Endothelial cell (in vitro differentiated cells): ENCODE measurements at places on chromosomes 3 and 15.
A peak's percentile ranks its signal among the peaks of the same experiment; 100 is the strongest.

- DNase-seq: peak; percentile 74
Measured at GRCh38 chr3:193780810-193781478, 187.9 kb downstream of the OPA1 start.

GRCh38 chr3:195522254-195523023, 20.7 kb downstream of the PPP1R2 start:
- peak; percentile 13 for DNase-seq

- DNase-seq: no peak
Measured at GRCh38 chr3:70359711-70360110, 47.3 kb upstream of the MDFIC2 start.

GRCh38 chr3:42666022-42666421, 12.5 kb downstream of the ZBTB47 start:
- DNase-seq: no peak

DNA sequence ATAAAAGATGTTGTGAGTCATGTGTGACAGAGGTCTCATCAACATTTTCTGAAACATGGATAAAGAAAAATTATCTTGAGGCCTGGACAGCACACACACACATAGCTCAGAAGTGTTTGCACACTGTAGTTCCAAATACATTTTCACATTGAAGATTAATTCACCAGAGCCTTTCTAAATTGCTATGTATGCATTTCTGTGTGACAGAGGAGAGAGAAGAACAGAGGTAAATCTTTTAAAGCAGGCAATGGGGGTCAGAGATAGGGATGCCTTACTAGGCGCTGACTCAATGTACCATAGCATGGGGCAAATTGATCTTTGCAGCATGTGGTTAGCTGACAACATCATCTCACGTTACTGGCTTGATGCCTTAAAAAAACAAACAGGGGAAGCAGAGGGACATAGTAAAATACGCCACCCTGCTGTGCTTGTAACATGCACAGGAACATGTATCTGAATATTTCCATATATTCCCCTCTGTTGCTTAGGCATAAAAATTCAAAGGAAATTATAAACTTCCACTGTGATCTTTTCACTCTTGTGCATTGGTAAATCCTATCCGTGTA, 7.7 kb downstream of the POU1F1 start:
- no peak for DNase-seq

DNA sequence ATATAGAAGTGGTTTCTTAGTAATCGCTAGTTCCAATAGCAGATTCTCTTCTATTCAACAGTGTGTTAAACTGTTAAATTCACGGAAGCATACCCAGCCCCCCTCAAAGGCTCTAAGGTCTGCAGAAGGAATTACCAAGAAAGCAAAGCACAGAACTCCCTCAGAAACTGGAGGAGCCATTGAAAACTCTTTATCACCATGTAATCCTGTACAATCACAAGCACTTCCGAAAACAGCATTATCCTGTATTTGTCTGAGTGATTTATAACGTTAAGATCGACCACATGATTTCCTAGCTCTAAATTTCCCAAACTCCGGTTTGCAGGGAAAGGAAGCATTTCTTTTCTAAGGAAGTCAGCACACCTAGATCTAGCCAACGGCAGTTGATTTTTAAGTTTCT, 20.0 kb downstream of the MYO1E start:
- DNase-seq: no peak

DNA sequence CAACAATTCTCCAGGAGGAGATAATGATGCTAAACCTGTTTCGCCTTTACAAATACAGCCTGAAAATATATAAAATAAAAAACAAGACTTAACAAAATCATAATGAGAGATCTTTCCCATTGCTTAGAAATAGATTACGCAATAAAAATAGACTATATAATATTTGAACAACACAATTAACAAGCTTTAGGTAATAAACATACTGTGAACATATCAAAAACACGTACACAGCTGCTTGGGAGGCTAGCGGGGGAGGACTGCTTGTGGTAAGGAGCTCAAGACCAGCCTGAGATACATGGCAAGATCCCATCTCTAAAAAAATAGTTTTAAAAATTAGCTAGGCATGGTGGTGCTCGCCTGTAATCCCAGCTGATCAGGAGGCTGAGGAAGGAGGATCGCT, 8.7 kb downstream of the NSMCE3 start:
- DNase-seq: no peak

- no peak for DNase-seq
Measured at GRCh38 chr3:196049653-196050052, 32.2 kb downstream of the TFRC start.

GRCh38 chr3:134992180-134992579, 197.1 kb downstream of the EPHB1 start:
- no peak for DNase-seq

DNA sequence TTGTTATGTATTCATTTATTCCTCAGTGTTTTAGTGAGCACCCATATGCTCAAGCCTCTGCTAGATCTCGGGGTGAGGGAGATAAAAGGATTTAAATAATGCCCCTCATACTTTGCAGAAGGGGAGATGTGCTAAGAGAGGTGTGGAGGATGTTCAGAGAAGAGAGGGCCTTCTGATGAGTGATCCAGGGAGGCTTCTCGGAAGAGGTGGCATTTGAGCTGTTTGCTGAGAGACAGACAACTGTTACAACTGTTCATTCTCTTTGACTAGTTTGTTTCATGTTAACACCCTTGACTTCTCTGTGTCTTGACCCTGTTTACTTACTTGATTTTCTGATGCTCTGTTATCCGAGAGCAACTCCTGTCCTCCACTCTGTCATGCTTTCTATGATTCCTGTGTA, 34.5 kb downstream of the MFSD1 start:
- no peak for DNase-seq

DNA sequence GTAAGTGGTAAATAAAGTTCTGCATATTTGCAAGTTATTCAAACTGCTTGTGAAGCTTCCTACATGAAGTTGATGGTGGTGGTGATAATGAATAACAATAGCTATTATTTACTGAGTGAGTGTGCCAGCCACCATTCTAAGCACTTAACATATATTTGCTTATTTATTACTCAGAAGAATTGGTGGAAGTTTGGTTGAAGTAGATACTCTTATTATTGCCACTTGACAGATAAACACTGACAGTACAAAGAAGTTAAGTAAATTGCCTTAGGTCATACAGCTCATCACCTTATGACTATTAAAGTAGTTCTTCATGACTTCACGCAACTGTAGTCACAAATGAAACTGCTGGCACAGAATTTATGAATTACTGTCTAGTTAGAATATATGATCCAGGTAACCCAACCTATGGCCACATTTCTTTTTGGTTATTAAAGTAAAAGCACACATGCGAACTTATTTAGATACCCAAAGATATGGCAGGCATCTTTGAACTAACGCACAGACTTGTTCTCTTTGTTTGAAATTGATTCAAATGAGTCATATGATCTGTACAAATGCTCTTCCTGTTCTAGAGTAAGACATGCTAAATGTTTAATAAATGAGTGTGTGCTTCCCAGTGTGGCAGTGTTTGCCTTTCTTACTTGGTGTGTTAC, 99.8 kb upstream of the NR2F2 start:
- no peak for DNase-seq

DNA sequence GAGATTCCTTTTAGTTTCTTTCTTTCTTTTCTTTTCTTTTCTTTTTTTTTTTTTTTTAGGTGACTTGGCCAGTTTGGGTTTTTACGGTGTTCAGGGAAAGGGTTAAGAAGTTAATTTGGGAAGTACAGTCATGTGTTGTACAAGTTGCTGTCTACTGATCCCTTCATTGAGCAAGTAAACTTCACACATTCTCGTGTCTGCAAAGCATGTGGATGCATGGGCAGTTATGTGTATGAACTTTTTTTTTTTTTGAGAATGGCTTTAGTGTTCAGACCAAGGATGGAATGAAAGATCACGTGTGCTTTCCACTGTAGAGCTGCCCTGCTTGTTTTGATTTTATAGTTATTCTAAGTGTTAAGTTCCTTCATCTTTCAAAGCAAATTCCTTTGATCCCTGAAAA, 132.3 kb downstream of the PGPEP1L start:
- DNase-seq: no peak

DNA sequence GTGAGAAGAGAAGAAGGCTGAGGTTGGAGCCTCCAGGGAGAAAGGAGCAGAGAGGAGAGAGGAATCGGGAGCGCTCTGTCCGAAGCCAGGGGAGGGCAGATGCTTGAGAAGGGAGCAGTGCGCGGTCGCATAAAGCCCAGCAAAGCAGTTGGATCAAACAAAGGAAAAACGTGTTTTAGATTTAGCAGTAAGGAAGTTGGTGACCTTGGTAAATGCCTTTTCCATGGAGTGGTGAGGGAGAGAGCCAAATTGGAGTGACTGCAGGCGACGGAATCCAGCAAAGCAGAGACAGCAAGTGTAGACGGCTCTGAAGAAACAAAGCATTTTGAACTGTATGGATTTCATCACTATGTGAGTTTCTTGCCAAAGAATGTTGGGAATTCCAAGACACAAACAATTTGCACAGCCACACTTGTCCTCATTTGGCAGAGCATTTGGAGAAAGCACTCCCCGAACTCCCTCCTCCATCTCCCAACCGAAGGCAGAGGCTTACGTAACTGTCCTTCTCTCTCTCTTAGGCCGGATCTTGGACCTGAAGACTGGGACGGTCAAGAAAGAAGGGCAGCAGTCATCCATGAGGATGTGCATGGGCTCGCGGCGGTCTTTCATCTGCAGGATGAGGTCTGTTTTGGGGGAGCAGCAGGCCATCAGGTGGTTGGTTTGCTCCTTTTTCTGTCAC, 103.6 kb downstream of the ARNT2 start:
- DNase-seq: no peak

- no peak for DNase-seq
Measured at GRCh38 chr3:161452179-161452578, 44.4 kb upstream of the OTOL1 start.

GRCh38 chr3:141346007-141346406, 22.3 kb upstream of the ZBTB38 start:
- DNase-seq: no peak

DNA sequence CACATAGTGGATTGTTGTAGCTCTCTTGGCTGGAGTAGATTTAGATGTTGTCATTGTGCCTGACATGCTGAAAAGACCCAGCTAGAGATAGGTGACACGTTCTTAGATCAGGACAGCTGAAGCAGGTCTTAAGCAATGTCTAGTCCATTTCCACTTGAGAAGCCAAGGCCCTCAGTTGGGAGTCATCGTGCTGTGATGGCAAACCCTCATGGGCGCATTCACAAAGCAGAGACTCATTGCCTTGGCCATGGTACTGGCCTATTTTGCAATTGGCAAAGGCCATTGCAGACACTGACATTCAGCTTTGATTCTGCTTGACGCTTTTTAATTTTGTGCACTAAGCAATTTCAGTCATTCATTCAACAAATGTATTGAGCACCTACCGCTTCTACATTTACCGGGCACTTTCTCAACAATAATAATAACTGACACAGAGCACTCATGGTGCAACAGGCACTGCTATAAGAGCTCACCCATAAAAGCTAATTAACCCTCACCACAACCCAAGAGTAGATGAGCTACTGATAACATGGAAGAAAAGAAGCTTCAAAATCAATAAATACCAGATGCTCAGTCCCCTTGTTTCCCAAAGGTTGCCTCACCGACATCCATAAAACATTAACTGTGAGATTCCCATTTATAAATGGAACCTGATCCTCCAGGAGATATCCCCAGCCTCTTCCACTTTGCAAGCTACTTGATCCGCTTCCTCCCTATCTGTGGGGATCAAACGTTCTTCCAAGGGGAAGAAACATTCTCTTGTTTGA, 200.1 kb downstream of the TLE3 start:
- no peak for DNase-seq

DNA sequence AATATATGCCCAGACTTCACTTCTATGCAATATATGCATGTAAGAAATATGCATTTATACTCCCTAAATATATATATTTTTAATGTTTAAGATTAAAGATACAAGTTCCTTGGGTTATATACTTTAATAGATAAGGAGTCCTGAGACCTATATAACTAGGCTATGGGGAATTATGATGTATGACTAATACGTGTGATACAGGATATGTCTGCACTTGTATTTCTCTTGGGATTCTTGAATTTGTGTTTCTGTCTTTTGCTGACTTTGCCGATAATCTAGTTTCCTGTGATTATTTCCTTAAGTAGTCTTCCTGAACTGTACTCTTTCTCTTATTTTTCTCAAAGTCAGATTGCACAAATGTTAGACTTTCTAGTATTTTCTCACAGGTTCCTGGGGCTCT, 109.6 kb downstream of the PIK3CB start:
- DNase-seq: no peak

DNA sequence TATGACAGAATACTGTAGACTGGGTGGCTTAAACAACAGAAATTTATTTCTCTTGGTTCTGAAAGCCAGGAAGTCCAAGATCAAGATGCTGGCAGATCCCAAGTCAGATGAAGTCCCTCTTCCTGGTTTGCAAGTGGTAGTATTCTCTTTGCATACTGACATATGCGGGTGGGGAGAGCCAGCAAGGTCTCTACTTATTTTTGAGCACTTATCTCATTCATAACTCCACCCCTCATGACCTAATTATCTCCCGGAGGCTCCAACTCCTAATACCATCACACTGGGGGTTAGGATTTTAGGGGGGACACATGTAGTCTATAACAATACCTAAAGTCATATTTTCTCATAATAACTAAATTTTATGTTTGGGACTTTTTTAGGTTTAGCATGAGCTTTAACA, 65.3 kb downstream of the BLM start:
- DNase-seq: no peak

GRCh38 chr3:55801068-55801467, 314.0 kb upstream of the WNT5A start:
- no peak for DNase-seq

DNA sequence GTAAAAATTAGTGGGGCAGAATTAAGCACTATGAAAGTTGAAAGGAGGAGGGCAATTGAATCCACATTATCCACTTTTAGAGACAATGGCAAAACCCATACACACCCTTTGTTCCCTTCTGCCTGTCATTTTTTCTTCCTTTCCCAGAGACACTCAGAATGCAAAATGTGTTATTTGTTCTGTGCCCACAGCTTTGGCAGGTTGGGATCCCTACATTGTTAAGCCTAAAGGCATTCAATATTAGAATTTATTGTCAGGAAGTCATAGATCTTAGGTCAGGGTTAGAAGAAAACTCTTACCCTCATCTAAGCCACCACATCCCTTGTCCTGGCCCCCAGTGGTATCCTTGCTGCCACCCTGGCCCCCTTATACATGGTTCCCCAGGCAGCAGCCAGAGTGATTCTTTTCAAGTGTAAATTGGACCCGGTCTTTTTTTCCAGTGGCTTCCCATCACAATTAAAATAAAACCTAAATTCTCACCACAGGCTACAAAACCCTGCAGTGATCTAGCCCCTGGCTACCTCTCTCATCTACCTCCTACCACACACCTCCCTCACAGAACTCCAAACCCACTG, 470.1 kb upstream of the ATP11B start:
- no peak for DNase-seq

DNA sequence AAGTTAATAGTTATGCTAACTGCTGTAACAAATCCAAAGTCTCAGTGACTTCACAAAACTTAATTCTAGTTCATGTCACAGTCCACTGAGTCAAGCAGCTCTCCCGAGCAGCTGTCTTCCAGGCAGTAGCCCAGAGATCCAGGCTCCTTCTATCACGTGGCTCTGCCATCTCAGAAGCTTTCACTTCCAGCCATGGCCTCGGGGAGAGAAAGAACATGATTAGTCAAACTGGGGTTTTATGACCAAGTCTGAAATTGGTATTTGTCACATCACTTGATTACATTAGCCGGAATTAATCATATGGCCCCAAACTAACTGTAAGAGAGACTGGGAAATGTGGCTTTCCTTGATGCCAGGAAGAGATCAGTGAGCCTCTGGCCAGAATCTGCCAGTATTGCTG, 70.2 kb upstream of the DGKG start:
- no peak for DNase-seq

- no peak for DNase-seq
Measured at GRCh38 chr15:57060799-57061198, 142.4 kb downstream of the TCF12 start.
